ENCODE measurements at places on chromosomes 16 and 17.

- peak; percentile 97 for DNase-seq
Measured at GRCh38 chr16:28538733-28539596, at the start of gene NUPR1. Gene NUPR1, minus strand, starts transcription at chr16:28538974. Its CDS starts 67 bp downstream, at chr16:28538907.

DNA sequence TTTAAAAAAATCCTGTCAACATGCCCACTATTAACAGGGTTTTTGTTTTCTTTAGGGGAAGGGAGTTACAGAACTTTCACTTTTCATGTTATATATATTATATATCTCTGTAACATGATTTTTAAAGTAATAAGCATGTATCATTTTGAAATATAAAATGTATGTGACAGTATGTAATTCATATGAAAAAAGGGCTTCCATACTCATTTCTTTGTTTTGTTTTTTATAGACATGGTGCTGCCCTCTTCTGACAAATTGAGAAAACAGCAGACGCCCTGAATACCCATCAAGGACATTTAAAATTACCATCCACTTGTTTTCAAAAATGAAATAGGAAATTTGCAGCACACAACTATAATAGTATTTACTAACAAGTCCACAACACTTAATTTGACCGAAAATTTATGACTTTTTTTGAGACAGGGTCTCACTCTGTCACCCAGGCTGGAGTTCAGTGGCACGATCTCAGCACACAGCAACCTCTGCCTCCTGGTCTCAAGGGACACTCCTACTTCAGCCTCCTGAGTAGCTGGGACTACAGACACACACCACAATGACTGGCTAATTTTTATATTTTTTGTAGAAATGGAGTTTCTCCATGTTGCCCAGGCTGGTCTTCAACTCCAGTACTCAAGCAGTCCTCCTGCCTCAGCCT, 30.4 kb downstream of the CFDP1 start:
- peak; percentile 40 for DNase-seq

- DNase-seq, result no peak
Measured at GRCh38 chr16:85142129-85142513, 29.8 kb upstream of the CIBAR2 start.

GRCh38 chr17:32971171-32971570, 20.5 kb upstream of the SPACA3 start:
- DNase-seq, result peak; percentile 65

- no peak for DNase-seq
Measured at GRCh38 chr17:16639438-16639837, 14.2 kb downstream of the ZNF624 start.

DNA sequence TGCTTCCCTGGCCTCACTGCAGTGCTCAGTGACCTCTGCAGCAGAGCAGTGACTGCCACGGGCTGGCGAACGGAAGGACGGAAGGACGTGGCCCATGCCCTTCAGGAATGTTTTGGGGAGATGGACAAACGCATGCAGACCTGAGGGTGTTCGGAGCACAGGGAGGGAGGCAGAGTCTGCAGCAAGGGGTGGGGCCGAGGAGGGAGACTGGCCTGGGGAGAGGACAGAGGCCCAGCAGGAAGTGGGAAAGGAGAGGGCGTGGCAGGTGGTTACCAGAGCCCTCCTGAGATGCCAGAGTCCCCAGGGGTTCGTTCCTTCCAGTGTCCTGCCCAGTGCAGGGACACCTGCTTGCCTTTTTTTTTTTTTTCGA, 21.9 kb downstream of the ADORA2B start:
- DNase-seq, result no peak

DNA sequence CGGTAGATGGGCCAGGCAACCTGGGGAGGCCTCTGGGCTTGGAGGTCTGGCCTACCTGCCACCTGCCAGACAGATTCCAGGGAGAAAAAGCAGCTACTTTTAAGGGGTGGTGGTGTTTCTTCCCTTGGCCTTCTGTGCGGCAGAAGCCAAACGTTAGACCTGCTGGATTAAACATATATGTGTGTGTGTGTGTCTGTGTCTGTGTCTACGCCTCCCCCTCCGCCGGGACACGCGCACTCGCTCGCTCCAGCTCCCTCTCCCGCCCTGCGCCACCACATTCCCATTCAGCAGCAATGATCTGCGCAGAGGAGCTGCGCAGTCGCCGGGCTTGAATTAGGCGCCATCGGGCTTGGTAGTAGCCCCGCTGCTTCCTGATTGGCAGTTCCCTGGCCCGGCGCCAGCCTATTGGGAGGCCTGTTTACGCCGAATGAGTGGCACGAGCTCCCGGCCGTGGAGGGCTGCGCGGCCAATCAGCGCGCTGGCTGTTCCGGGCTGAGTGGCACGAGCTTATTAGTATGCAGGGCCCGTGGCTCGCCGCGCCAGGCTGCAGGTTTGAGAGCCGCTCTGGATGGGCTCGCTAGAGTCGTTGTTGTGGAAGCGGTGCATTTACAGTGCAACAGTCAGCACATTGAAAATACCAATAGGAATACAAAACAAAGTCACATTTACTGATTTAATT, at the start of gene BAHCC1:
TSS of gene BAHCC1 (plus strand) at position 537 of the 679 bp plus-strand sequence. CDS start 4,283 bp downstream, outside the sequence.
- DNase-seq, result peak; percentile 100

GRCh38 chr17:51124640-51125503, 4.2 kb upstream of the SPAG9 start:
- no peak for DNase-seq
